ENCODE measurements at places on chromosomes 7 and 10.

GRCh38 chr10:128469515-128469914 is 343.3 kb upstream of the MKI67 start:
- no peak for DNase-seq

DNA sequence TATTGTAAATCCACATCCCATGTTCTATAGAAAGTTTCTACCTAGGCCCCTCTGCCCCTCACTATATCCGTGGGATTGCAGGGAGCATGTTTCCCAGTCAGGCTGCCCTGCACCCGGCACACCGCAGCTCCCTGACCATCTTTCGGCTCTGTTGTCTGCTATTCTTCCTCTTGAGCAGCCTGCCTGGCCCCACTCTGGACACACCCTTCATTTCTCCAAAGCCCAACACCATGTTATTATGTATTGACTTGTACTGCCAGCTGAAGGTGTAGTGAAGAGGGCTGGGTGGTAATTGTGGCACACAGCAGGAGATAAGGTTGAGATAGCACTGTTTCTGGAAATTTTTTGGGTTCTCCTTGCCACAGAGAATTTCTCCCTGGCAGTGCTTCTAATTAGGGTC is 9.8 kb downstream of the LRMDA start:
- DNase-seq, result no peak

DNA sequence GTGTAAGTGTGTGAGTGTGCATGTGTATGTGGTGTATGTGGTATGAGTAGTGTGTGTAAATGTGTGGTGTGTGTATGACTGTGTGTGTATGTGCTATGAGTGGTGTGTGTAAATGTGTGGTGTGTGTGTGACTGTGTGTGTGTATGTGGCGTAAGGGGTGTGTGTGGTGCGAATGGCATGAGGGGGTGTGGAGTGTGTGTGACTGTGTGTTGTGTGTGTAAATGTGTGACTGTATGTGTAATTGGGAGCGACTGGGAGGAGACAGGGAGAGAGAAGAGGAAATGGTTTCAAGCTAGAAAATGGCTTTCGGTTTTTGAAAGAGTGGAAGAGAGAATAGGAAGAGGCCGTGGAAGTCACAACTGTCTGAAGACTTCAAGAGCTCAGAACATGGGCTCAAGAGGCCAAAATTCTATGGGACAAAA is 23.6 kb upstream of the GATAD1 start:
- DNase-seq, result no peak

DNA sequence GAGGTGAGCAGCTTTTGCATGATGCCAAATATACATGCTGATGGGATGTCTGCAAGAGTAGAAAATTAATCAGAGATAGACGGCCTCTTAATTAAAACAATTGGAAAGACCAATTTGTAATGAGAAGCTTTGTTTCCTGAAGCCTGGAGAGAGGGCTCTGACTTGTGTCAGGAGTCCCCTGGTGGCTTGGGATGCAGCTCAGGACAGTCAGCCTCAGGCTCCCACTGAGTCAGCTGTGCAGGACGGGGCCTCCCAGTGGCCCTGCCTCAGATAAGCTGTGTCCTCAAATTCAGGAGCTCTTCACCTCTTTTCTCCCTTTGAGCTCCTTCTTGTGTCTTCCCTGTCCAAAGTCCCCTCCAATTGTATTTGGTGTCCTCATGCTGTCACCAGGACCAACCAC is 438.9 kb upstream of the PODXL start:
- DNase-seq, result no peak

DNA sequence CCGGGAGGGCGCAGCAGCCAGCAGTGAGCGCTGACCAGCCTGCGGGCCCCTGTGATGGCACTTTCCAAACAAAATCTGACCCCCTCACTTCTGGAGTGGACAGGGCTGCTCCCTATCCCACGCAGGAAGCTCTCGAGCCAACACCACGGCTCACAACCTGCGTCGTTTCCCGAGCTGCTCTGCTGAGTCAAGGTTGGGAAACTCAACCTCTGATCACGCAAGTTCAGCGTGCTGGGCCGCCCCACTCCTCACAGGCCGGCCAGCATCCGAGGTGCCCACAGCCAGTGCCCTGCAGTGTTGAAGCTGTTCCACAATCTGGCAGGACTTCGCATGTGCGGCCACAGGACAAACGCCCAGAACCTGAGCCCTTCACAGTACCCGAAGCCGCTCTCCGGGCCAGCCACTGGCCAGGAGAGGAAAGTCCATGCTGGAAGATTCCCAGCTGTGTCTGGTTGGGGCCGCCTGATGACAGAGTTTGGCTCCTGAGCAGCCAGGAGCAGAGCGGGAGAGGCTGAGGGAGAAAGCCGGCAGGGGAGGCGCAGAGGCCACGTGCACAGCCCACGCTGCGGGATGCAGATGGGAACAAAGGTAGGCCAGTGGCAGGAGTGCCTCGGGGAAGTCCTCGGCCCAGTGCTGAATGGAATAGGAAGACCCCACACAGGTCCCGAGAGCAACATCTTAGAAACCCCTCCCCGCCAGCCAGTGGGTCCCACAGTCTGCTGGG is 263.3 kb upstream of the TCERG1L start:
- DNase-seq, result no peak

DNA sequence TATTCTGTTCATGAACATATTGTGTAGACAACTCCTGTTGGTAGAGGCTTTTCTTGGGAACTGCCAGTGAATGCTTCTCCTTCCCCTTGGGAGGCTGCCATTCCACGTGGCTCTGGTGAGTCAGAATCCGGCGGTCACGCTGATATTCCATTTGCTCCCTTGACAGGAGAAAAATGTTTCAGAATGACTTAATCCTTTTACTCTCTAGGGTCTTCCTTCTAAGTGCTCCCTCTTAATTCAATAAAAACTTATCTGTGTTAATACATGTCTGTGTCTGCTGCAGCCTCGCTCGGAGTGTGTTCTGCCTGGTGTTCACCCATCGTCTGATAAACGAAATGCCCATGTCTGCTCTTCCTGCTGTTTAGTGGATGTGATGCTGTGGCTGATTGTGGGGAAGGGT is 278.6 kb downstream of the ARHGAP12 start:
- DNase-seq, result peak; percentile 82
